ENCODE measurements at places on chromosomes 1 and 21.
A peak's percentile ranks its signal among the peaks of the same experiment; 100 is the strongest.

DNA sequence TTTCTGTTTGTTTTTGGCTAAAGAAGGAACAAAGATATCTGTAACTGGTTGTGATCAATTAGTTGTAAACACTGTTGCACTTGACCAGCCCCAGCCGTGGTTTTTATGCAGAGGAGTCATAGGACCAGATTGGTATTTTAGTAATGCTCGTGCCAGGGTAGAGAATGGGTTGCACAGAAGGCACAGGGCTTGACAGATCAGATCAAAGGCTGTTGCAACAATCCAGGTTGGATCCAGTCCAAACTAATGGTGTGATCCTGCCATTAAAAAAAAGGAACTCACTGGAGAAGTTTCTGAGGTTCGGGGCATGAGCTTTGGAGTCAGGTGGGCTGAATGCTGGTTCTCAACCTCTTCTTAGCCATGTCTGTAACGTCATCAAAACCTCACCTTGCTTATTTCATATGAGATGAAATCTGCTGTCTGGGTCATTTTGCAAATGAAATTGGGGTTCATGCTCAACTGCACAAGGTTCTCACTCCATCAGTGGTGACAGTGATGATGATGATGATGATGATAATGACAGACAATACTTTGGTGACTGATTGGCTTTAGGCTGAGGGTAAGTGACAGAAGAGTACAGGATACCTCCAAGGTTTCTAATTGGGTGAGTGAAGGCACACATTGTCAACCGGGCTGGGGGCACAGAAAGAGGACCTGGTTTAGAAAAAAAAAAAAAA, 43.1 kb downstream of the ZNF281 start:
- H3K4me3 ChIP-seq, result no peak overlapping the region
- H3K4me1 ChIP-seq, result no peaks in the 10 kb centered on the region
- H3K36me3 ChIP-seq, result no peaks in the 10 kb centered on the region
- no peak overlapping the region for H3K27ac ChIP-seq

- H3K27ac ChIP-seq, result no peak overlapping the region
- H3K4me3 ChIP-seq, result no peak overlapping the region
- H3K27me3 ChIP-seq, result no peaks in the 10 kb centered on the region
- DNase-seq, result peak; percentile 4
- H3K36me3 ChIP-seq, result no peaks in the 10 kb centered on the region
Observed at GRCh38 chr1:2582391-2582790, 4.2 kb upstream of the PRXL2B start.

- H3K27me3 ChIP-seq, result peaks cover under 1% of the 10 kb centered on the region
- H3K4me3 ChIP-seq, result no peak overlapping the region
- H3K36me3 ChIP-seq, result no peaks in the 10 kb centered on the region
- no peak overlapping the region for H3K27ac ChIP-seq
- no peak for DNase-seq
Observed at GRCh38 chr1:200877839-200878551, 5.2 kb downstream of the GPR25 start.

- H3K27ac ChIP-seq, result no peak overlapping the region
- no peak for DNase-seq
- H3K4me3 ChIP-seq, result no peak overlapping the region
- H3K4me1 ChIP-seq, result peaks cover 8% of the 10 kb centered on the region
- H3K27me3 ChIP-seq, result no peaks in the 10 kb centered on the region
Observed at GRCh38 chr1:6965935-6966241, 180.6 kb downstream of the CAMTA1 start.

DNA sequence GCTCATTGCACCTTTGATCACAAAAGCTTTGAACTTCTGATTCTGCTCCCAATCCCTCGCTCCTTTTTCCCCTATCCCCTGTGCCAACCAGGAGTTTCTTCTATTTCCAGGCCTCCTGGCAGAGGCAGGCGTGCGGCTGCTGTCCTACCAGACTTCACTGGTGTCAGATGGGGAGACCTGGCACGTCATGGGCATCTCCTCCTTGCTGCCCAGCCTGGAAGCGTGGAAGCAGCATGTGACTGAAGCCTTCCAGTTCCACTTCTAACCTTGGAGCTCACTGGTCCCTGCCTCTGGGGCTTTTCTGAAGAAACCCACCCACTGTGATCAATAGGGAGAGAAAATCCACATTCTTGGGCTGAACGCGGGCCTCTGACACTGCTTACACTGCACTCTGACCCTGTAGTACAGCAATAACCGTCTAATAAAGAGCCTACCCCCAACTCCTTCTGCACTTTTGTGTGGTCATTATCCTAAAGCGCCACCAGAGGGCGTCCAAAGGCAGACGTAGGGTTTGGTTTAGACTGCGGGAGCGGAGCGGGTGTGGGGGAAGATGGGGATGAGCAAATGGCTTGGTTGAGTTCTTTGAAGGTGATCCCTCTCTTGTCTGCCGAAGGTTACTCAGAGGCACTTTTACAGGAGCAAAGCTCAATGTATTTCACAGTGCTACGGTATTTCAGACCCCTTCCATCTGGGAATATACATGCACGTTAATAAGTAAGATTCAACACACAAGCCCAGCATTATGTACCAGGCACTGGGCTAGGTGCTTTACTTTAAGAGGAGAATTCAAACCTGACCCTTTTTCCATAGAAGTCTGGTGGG, 24.7 kb downstream of the HMGCS2 start:
- no peaks in the 10 kb centered on the region for H3K27me3 ChIP-seq
- H3K4me3 ChIP-seq, result no peak overlapping the region
- peak; percentile 83 for DNase-seq
- H3K27ac ChIP-seq, result no peak overlapping the region
- no peaks in the 10 kb centered on the region for H3K36me3 ChIP-seq
